ENCODE measurements at places on chromosomes 2 and 18.

- DNase-seq, result no peak
These were observed 401.6 kb upstream of the NRP2 start for GRCh38 chr2:205280596-205281236.

GRCh38 chr18:2657788-2658458, 2.4 kb downstream of the SMCHD1 start:
- DNase-seq, result no peak

DNA sequence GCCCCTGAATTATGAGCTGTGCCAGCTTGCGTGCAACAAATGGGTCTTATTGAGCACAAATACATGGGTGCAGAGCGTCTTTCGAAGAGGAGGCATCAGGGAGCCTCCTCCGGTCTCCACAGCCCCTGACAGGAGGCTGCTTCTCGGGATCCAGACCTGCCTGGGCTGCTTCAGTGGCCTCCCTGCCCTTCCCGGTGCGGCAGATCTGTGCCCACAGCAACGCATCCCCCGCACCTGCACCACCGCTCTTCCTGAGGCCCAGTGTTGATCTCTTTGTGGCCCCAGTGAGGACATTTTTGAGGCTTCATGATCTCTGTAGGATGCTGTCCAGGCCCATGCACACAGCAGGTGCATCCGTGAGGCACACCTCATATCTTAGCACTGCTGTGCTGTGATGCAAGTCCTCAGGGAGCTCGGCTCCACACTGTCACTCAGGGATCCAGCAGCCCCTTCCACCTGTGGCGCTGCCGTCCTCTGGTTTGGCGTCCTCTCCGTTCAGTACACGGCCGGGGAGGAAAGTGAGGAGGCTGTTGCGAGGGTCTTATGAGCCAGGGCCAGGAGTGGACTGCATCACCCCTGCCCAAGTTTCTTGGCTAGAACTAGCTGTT, 17.4 kb downstream of the RTP5 start:
- no peak for DNase-seq

GRCh38 chr2:10524851-10525572, 76.9 kb upstream of the ODC1 start:
- no peak for DNase-seq

DNA sequence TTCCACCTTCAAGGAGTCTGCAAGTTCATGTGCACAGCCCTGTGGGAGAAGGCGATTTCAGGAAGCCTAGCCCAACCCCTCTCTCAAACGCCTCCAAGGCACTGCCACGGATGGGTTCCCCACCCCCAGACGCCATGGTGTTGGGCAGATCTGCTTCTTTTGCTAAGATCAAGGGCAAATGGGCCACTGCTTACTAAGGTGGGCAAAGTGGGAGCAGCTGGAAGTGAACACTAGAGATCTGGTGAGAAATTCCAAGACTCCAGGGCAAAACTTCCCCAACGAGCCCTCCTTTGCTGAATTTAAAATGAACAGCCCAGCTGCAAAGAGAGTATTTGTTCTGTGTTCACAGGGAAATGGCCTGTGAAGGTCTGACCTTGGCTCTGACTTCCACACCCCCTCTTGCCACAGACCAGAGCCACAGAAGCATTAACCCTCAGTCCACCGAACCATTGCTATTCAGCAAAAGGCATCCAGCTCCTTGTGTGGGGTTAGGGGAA, 45.1 kb upstream of the ZBTB7C start:
- no peak for DNase-seq

GRCh38 chr18:50656396-50656795, 96.5 kb downstream of the MAPK4 start:
- DNase-seq, result no peak

- no peak for DNase-seq
These were observed 696.7 kb upstream of the SOX11 start for GRCh38 chr2:4995466-4995865.

GRCh38 chr2:212337486-212338343, 200.9 kb downstream of the ERBB4 start:
- DNase-seq, result no peak

- DNase-seq, result no peak
These were observed 28.4 kb downstream of the MBD5 start for GRCh38 chr2:148049284-148049683.

GRCh38 chr2:6384341-6384740, 481.4 kb downstream of the CMPK2 start:
- DNase-seq, result no peak

- DNase-seq, result no peak
These were observed 34.8 kb downstream of the SDC1 start for GRCh38 chr2:20190170-20190569.

- DNase-seq, result no peak
These were observed 73.0 kb downstream of the NCAPH start for GRCh38 chr2:96408616-96409015.

GRCh38 chr2:219087361-219087760, 26.6 kb upstream of the IHH start:
- DNase-seq, result no peak

- DNase-seq, result no peak
These were observed 109.4 kb upstream of the FANCL start for GRCh38 chr2:58350484-58350883.

DNA sequence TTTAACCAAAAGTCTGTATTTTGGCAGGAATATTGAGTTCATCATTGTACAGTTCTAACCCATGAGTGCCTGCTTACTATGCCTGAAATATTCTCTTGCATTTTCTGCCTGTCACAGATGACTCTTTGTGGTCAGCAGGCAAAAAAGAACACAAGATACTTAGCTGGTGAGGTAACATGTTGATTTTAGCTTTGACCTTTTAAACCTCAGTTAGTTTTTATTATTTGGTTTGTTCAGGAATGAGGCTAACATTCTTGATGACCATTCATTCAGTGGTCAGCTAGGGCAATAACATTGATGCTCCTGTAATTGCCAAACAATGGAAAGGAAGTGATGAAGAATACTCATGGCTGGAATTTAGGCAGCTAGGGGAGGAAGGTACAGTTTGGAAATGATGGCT, 491.2 kb downstream of the PIK3C3 start:
- no peak for DNase-seq

DNA sequence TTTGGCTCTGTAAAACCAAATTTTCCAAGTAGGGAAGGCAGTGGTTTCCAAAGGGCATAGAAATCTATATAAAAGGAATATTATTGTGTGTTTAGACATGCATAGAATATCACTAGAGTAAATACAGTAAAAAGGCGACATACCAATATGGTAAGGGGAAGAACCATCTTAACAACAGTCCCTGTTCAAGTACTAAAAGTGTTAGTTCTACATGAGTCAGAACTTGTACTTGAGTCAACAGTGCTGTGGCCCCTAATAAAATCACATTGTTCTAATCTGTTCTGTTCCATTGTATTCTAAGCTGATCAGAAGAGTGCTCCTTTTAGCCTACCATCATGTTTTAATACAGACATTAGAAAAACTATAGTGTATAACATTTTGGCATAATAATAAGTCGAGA, 36.1 kb upstream of the TNFRSF11A start:
- DNase-seq, result no peak

DNA sequence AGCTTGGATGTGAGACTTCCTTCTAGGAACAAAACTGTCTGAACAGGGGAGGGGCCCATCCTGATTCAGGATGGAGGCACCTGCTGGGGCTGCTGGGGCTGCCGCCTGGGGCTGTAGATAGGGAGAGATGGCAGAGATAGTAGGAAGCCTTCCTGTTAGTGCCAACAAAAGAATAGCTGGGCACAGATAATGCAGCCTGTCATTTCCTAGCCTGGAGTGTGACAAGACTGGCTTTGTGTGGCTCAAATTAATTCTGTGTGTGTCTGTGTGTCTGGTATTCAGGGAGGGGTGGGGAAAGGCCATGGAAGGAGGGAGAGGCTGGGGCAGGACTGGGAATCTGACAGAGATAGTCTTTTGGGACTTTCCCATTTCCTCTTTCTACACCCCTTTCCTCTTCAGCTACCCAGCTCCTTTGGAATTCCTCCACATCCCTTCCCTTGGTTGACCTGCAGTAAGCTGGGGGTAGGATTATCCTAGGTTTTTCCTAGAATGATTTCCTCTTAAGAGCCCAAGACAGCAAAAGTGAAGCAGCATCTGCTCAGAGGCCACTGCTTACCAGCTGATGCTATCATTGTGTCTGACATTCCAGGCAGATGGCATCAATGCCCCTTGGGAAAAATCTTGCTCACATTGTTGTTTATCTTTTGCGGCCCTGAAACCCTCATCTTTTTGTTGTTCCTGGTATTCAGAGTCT, 144.9 kb upstream of the LHCGR start:
- no peak for DNase-seq

DNA sequence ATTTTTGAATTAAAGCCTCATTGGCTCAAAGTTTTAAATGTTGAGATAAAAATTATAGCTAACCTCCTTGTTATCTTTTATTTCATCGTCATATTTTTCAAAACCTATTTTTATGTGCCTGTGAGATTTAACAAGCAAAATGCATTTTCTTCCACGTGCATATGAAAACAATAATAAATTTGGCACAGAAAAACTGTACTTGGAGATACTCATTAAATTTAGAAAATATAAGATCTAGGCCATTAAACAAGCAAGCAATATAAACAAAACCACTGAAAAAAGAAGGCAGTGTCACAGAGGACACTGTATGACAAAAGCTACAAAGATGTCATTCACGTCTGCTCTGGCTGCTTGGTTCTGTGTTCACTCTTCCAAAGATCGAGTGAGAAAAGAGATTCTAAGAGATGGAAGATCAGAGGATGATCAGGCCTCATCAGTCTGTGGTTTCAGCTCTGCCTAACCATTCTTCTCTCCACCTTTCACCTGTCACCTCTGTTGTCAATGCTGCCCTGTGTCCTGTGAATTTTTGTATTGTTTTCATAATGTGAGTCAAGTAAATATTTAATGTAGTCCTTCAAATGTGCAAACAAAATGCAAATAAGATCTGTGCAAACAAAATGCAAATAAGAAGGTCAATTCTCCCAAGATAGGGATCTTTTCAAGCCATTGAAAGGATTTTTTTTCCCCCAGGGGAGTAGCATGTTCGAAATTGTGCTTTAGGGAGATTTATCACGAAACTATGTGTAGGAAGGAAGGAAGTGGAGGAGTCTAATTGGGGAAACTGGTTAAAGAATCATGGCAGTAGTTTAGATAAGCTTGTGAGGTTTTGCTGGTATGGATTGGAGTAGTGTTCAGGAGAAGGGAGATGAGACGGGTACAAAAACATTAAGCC, 138.7 kb upstream of the RBMS1 start:
- no peak for DNase-seq

DNA sequence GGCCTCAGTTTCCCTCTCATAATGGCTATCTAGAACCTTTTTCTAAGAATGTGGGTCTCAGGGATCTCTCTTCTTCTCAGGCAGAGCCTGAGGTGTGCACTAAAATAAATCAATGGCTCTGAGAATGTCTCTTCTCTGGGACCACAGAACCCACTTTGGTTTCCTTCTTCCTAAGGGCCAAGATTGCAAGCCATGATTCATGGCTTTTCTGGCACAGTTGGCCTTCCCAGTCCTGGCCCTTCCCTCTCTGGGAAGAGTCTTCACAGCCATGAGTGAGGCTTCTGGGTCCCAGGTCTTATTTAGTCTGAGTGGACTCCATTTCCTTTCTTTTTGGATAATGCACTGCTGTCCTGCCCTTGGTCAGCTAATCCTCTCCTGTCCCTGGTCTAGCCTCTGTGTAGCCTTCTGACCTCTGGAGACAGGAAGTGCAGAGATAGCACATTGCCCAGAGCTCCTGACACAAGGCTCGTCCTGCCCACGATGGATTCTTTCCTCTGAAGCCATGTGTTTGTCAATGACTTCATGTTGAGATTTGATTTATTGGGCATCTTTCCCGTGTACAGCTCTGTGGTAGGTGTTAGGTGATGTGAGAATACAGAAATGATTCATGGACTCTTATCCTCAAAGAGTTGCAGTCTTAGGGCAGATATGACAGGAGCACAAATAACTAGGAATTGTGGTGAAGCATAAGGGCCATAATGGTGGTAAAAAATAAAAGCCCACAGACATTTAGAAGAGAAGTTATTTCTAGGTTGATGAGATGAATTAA, 245.0 kb downstream of the CLIP4 start:
- no peak for DNase-seq

GRCh38 chr2:72947952-72948830, 30.9 kb downstream of the EMX1 start:
- no peak for DNase-seq

- DNase-seq, result no peak
These were observed 31.6 kb downstream of the MARCO start for GRCh38 chr2:118973542-118973951.

DNA sequence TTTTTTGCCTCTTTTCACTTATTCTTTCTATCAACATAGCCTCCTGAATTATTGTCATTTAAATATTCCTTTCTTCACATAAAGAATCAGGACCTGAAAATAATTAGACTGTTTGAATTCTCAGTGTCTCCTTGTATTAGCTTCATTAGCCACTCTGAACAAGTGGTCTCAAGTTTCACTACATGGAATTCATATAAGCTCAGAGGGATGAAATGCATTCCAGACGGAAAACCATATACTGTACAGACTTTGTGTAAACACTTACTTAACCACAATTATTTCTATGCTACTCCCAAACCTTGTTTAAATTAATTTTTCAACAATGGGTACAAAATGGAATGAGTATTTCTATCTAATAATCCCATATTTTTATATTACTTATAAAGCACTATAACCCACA, 53.4 kb downstream of the CHN1 start:
- DNase-seq, result no peak

DNA sequence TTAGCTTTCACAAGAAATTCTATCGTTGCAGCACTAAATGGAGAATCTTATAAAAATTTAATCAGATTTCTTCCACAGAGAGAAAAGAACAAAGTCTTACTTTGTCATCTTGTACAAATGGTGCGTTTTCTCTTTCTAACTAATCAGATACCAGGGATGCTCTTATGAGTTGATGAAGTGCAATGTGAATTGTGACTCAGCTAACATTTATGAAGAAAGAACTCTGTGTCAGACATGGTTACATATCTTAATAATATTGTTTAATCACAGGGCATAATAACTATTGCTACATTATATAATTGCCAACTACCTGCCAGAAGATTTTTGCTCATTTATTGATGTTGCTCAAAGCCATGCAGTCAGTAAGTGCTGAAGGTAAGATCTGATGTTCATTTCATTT, 465.0 kb downstream of the CCDC85A start:
- DNase-seq, result no peak

DNA sequence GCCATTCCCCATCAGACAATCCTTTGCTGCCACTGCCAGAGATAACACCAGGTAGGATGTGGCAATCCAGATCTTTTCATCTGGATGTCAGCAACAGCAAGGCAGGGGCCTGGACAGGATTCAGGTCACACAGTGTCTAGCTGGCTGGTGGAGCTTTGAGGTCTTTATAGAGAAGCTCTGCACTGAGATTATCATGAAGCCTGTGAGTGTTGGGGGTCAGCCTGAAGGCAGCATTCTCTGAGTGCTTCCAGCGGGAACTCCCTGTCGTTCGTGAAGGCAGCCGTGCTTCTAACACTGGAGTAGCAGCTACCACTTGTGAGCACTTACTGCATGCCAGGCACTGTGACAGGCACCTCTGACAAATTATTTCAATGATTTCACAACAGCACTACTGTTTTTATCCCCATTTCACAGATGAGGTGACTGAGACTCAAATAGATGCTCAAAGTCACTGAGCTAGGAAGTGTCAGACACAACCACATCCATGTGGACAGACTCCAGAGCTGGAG, 85.7 kb downstream of the SEMA4F start:
- no peak for DNase-seq
